ENCODE measurements at places on chromosomes 3 and 15.

- no peak for DNase-seq
Measured at GRCh38 chr3:53042651-53043050, 3.2 kb downstream of the SFMBT1 start.

GRCh38 chr15:65631503-65631902 lies 9.8 kb downstream of the SLC24A1 start:
- DNase-seq: peak; percentile 35

GRCh38 chr3:4595710-4596113 lies 102.6 kb downstream of the ITPR1 start:
- no peak for DNase-seq

GRCh38 chr3:122996038-122996580 lies 31.5 kb downstream of the SEMA5B start:
- no peak for DNase-seq

GRCh38 chr3:179278932-179279693 lies 28.2 kb upstream of the KCNMB3 start:
- no peak for DNase-seq

GRCh38 chr3:51934991-51935885 lies 6.5 kb downstream of the RRP9 start:
- no peak for DNase-seq

DNA sequence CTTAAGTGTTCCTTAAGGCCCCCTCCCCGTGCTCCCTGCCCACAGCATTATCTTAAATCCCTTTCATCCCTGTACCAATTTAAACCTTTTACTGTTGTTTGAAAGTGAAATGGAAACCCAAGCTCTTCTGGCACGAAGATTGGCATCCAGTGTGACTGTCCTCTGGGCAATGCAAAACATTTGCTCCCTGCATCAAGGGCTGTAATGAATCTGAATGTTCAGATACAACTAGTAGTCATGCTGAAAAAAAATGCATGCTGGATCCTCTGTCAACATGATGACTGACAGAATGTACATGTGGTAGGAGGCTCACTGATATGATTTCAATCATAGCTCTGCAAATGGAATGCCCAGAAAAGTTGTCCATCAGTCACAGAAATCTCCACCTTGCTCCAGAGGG lies 8.1 kb upstream of the CDIN1 start:
- DNase-seq: no peak

DNA sequence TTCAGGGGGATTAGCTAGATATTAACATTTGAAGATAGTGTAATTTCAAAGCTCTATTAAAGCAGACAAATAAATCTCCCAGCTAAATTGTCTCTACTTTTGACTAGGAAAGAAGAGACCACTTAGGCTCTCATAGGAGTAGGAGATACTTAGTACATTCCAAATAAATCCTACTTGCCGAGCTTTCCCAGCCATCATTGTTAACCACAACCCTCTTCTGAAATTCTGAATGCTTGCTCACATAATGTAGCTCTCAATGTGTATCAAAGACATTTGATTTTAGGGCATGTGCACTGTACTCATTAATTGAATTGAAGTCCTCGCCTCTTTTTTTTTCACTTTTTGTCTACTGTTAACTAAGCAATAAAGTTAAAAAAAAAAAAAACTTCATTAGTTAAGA lies 598.2 kb upstream of the ADAMTS9 start:
- DNase-seq: no peak

- no peak for DNase-seq
Measured at GRCh38 chr15:74036271-74037170, 42.0 kb downstream of the PML start.

- DNase-seq: no peak
Measured at GRCh38 chr15:73885954-73886700, 12.8 kb downstream of the TBC1D21 start.

- DNase-seq: no peak
Measured at GRCh38 chr3:138818185-138818860, 16.4 kb downstream of the PIK3CB start.

DNA sequence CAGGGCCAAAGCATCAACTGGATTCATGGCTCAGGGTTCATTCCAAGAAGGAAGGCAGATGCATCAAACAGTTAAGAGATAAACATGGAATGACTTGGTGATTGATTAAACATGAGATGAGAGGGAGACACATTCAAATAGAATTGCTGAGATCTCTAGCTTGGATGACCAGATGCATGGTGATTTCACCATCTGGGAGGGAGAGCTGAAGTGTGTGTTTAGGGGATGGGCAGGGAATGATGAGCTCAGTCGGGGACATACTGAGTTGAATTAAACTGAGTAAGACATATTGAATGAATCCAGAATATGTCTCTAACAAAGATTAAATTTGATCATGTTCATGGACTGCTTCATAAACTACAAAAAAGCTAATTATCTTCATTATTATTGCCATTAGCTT lies 35.5 kb downstream of the CADPS start:
- DNase-seq: no peak

DNA sequence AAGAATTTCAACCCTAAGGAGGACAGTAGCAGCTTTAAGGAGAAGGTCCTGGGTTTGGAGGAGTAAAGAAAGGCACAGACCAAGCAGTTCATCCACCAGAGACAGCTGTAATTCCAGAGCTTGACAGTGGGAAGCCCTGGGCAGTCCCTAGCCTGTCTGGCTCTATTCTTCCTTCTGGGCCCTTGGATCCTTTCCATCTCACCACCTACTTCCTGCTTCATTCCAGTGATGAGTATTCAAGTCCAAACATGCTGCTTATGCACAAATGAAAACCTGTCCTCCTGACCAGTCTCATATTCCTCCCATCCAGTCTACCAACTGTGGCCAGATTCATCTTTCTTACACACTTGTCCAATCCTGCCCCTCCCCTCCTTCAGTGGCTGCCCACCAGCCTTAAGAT lies 171.4 kb downstream of the CNTN3 start:
- DNase-seq: no peak

- DNase-seq: no peak
Measured at GRCh38 chr15:61146931-61147230, 82.2 kb downstream of the RORA start.

DNA sequence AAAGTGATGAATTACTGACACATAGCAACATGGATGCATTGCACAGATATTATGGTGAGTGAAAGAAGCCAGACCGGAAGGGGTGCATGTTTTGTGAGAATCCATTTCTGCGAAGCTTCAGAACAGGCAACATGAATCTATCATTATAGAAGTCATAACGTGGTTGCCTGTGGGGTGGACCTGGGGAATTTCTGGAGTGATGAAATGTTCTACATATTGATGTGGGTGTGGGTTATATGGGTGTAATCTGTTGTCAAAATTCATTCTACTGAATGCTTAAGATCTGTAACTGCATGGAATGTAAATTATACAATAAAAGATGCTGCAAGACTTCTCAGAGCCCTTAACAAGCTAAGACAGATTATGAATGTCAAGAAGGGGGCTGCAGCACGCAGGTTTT lies 25.2 kb upstream of the TSPAN3 start:
- DNase-seq: no peak

- no peak for DNase-seq
Measured at GRCh38 chr3:109569135-109569846, 231.9 kb upstream of the DPPA4 start.

- DNase-seq: no peak
Measured at GRCh38 chr3:185961675-185962232, 23.9 kb upstream of the TRA2B start.

DNA sequence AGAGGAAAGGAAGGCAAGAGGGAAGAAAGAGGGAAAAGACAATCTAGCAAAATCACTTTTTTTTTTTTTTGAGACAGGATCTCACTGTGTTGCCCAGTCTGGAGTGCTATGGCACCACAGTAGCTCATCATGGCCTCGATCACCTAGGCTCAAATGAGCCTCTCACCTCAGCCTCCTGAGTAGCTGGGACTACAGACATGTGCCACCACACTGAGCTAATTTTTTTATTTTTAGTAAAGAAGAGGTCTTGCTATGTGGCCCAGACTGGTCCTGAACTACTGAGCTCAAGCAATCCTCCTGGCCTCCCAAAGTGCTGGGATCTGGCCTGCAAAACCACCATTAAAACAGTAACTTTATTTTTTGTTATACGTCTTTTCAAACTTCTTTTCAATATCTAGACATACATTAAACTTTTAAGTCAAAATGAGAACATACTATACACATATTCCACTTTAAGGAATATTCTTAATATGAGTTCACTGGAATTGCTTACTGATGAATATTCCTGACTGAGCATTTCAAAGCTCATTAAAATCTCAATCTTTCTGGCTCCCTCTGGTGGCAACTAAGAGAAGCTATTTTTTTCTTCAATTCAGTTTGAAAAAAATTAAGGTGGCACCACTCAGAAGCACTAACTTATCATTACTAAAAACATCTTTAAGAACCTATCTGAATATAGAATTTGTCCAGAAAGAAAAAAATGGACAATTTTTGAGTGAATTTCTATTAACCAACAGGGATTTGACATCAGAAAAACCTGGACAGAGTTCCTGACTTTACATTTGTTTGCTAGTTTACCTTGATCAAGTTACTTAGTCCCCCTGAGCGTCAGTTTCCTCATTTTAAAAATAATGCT lies 40.9 kb downstream of the UACA start:
- DNase-seq: peak; percentile 55

DNA sequence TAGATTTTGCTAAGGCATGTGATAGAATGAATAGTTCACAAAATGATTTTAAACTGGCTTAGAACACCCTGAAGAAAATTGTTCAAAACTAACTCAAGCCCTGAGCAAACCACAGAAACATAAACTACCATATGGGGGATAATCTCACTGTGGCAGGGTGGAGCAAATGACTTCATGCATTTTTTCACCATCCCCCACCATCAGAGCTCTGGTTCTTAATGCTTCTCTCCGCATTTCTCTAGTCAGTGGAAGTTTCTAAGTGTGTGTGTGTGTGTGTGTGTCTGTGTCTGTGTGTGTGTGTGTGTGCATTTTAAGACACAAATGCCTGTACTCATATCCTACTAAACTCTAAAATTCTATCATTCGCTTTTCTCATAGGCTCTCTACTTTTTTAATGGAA lies 107.1 kb upstream of the PHLDB2 start:
- DNase-seq: no peak

DNA sequence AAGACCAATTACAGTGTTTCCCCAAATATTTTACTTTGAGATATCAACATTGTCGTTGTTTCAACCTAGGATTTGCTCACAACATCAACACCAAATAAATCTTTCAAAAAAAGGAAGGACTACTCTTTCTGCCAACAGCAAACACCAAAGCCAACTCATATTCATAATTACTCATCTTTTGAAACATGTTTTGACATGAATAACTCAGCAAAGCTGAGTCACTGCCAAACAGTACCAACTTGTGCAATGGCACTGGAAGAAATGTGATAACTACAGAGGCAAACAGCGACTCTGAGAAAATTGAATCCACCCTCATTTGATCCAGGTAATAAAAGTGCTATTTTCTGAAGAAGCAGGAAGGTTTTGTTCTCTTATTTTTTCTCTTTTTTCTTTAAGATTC lies 67.2 kb downstream of the PEX5L start:
- DNase-seq: no peak

DNA sequence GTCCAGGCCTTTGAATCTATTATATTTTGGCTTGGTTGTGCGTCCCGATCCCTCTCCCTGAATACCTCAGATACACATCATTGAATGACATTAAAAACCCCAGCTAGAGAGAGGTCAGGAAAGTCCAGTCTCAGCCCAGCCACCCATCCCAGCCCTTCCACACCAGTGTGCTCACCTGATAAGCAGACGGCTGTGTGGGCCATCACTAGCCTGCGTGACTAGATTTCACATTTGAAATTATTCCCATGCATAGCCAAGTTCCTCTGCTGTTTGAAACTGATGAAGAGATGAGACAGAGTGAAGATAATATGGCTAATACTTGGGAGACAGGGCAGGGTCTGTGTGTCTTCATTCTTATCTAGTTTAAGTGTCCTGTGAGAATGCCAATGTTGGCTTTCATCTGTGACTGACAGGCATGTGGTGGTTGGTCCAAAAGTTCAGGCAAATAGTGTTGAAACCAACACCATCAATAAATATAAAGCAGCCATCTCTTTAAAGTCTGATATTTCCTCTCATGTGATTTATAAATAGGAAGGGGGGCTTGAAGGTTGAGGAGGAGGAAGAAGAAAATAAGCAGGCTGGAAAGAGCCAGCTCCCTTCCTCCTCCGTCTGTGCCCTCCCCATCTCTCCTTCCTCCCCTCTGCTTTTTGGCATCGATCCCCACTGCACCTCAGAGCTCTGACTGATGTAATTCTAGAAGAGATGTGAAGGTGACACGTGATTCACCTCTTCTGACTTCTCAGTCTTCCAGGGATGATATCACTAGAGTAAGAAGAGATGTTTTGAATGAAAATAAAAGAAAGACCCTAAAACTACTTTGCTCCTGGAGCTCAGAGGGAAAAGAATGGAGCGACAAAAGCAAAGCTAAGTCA lies 5.1 kb downstream of the FAM43A start:
- no peak for DNase-seq

DNA sequence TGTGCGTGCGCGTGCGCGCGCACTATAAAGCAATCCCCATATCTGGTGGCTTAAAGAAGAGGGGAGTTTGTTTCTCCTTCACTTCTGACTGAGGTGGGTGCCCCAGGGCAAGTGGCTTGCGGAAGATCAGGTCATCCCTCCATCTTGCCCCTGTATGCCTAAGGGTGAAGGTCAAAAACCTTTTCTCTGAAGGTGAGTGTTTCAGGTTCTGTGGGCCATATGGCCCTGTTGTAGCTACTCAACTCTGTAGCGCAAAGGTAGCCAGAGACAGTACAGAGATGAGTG lies 5.5 kb downstream of the ABTB1 start:
- DNase-seq: no peak

DNA sequence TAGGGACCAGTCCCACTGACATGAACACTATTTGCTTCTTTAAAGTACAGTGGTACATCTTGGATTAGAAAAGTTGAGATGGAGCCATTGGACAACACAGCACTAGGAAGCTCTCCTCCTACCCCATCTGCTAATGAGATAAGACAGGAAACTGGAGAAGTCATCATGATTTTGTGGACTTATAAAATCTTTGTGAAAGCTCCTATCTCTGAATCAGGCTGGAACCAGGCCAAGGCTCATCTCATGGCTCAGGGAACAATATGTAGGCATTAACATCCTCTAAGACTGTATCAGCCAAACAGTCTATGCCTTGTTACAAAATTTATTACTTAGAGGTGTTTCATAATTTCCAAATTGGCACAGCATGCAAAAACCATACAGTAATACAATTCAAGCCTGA lies 84.1 kb downstream of the BOC start:
- DNase-seq: no peak

- no peak for DNase-seq
Measured at GRCh38 chr3:64008487-64009351, 14.6 kb downstream of the PSMD6 start.

DNA sequence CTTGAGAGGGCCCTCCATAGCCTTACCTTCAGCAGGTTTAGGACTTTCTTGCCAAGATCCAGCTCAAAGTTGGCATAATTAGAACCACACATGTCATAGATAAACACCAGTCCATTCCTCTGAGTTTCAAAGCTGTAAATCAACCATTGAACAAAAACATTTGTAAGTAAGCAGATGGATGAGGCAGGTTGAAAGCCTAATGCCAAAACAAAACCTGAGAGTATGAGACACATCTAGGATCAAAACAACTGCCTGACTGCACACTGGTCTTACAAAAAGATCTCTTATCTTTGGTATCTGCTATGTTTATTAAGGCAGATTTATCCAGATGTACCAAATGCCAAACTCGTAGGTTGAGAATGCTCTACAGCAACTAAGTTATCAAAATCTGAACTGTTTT lies 61.9 kb downstream of the PTPN9 start:
- no peak for DNase-seq

Data from MM.1S (cell line).